ENCODE measurements at places on chromosomes 4 and X.

DNA sequence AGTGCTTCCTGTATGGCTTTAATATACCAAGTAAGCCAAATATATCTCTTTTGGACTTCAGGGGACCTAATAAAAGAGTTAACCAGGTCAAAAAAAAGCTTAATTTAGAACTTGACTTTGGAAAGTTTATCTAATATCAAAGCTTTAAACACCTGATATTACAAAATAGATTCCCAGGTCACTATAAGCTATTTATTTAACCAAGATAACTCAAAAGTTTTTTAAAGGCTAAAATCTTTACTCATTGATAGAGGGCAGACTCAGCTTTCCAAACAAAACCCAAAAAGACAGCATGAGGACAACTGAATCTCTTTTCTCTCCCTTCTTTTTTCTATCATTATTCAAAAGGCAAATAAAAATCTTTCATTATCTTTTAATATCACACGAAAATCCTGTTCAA lies 19.5 kb downstream of the NUDT11 start:
- no peak for DNase-seq

GRCh38 chr4:118905566-118905965 lies 16.9 kb downstream of the SYNPO2 start:
- DNase-seq: no peak

DNA sequence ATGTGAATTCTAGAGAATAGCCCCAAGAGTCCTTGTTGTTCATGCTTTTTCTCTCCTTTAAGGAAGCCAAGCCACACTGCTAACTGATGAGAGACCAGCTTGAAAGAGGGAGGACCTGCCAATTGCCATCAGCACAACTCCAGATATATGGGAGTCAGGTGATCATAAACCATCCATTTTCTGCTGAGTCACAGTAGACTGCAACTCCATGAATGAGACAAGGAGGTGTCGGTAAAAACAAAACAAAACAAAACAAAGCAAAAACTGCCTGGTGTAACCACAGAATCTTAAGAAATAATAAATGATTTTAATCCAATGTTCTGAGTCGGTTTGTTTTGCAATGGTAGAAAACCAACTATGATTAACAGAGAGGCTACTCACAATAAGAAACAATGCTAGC lies 837.3 kb downstream of the PCDH7 start:
- no peak for DNase-seq

GRCh38 chr4:103887191-103887590 lies 167.4 kb upstream of the TACR3 start:
- DNase-seq: no peak

GRCh38 chr4:184416913-184417734 lies 57.2 kb downstream of the IRF2 start:
- no peak for DNase-seq

- DNase-seq: no peak
These were observed 531 bp downstream of the RUFY3 start for GRCh38 chr4:70722199-70722791.

- no peak for DNase-seq
These were observed at the start of gene SOWAHD for GRCh38 chrX:119757979-119758730. Gene SOWAHD (plus strand): TSS chrX:119758588. CDS start chrX:119758668, 80 bp downstream.

GRCh38 chrX:20421697-20422096 lies 155.0 kb upstream of the RPS6KA3 start:
- DNase-seq: no peak

- DNase-seq: no peak
These were observed 307.2 kb downstream of the SLC7A11 start for GRCh38 chr4:137934911-137935310.

GRCh38 chr4:109990261-109991257 lies 77.9 kb downstream of the EGF start:
- no peak for DNase-seq

DNA sequence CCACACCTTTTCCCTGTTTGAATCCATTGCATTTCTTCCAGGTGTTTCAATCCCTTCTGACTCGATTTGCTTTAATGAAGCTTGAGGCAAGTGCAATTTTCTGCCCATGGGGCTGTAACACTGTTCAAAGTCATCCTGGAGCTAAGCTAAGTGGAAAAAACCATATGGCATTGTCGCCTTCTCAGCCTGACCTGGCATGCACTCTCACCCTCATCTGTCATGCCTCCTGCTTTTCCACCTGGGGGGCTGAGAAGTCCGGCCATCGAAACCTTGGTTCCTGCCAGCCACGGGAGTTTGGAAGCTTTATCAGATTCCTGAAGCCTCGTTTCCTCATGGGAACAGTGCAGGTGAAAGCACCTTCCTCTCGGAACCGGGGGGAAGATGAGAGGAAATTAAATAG lies 38.2 kb downstream of the WFS1 start:
- DNase-seq: no peak

GRCh38 chr4:85399270-85399669 lies 75.7 kb upstream of the ARHGAP24 start:
- no peak for DNase-seq

DNA sequence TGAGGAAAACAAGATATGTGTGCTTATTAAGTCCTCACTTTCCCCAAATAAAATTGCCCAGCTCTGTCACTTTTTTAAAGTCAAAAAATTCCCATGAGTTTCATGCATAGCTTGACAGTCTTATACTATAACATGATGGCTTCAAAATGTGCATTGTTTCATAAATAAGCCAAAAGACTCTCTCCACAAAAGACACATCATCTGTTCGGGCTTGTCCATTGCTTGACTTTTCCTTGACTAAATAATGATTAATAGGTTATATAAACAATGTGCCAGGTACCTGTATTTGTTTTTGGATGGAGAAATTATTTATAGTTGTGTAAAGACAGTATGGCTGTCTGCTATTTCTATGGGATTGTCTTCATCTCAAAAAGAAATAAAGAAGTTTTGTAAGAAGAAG lies 329.2 kb upstream of the KLF3 start:
- no peak for DNase-seq

DNA sequence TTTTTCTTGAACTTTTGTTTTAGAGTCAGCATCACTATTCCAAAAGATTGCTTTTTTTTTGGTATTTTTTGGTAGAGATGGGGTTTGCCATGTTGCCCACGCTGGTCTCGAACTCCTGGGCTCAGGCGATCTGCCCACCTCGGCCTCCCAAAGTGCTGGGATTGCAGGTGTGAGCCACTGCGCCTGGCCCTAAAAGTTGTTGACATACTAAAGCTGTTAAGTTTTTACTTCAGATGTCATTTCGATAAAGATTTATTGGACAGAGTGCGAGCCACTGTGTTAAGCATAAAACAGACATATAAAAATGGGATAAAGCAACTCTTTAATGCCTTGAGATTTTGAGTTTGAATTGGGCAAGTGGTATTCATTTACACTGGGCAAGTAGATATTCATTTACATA lies 28.3 kb downstream of the USO1 start:
- DNase-seq: no peak

DNA sequence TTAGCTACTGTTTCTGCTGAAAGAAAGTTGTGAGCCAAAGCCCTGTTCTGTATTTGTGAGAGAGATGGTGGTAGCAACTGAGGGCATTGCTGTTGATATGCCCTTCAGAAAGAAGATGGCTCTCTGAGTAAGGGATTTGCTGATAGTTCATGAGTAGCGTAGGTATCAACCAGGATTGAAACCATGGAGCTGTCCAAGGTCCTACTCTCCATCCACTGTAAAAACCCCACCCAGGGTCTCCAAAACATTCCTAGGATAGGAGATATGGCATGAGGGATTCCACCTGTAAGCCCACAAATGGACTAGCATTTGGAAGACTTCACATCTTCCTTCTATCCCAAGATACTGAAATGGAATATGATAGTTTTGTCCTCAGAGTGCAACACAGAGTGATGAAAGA lies 277.1 kb upstream of the PRKX start:
- no peak for DNase-seq

GRCh38 chr4:8940792-8941491 lies 69.3 kb upstream of the HMX1 start:
- no peak for DNase-seq

- DNase-seq: no peak
These were observed 70.3 kb upstream of the UGT2B7 start for GRCh38 chr4:69025999-69026387.

- no peak for DNase-seq
These were observed 42.3 kb upstream of the SLC7A3 start for GRCh38 chrX:70973221-70973620.

DNA sequence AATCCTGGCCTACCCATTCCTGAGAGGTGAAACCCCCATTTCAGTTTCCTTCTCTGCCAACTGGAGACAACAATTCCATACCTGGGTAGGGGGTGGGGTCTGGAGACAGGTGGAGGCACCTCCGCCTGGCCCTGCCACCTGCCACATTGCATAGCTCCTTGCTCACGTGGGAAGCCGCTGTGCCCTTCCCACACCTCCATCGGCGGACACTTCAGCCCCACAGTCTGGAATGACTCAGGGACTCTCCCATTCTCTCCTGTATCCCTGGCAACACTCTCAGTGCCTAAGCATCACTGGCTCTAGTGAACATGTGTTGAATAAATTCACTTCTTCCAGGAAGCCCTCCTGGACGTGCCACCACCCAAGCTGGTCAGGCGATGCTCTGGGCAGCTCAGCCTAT lies 21.7 kb downstream of the PPP2R2C start:
- DNase-seq: no peak

DNA sequence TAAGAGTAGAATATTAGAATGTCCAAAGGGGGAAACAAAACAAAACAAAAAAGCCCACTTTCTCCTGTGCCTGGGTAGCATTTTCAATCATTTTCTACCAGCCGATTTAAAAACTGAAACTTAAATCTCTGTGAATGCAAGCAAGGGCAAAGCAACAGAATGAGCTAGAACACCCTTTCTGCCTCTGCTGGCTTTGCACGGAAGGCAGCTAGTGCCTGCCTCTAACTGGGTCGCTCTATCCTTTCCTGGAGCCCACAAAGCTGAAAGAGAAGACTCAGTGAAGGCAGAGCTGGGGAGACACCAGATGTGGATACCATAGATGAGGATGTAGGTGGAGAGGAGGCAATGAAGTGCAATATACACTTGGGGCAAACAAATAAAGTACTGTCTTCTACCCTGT lies 248.9 kb upstream of the TTC29 start:
- no peak for DNase-seq

- DNase-seq: no peak
These were observed 18.5 kb upstream of the APBB2 start for GRCh38 chr4:41232856-41233255.

DNA sequence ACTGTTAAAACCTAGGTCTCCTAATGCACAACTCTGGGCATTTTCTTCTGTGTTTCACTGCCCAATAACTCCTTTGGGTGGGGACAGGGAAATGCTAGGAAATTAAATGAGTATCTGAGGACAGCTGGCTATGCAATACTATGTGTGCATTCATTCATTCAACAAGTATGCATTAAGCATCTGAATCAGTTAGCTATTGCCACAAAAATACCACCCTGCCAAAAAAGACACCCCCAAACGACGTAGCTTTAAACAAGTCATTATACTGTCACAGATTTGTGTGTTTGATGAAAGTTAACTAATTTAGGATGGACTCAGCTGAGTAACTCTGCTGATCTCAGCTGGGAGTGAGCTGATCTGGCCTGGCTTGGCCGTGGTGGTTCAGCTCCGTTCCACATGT lies 29.8 kb upstream of the PTCHD1 start:
- DNase-seq: no peak

DNA sequence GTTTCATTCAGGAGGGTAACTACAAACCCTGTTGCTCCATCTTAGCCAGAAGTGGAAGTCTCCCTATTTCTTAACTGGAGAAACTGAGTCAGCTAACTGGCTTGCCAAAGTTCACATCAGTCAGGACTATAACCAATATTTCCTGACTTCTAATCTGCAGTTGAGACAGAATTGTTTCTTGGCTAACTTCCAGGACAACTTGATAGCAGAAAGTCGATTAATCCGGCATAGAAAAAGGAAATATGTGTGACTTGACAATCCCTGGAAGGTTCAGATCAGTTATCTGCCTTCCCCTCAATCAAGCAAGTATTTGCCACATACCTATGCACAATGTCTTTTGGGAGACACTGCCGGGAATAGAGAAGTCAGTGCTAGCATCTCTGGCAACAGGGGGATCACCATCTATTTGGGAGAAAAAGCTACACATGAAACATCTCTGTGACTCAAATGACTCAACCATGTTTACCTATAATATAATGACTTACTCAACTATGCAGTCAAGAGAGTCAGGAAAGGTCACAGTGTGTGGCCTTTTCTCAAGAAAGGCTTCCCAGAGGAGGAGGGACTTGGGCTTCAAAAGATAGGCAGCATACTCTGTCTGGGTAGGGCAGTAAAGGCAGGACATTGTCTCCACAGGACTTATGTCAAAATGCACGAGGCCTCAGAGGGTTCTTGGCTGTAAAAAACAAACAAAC lies 12.4 kb upstream of the LONRF3 start:
- no peak for DNase-seq

- DNase-seq: no peak
These were observed 9.6 kb upstream of the RUFY3 start for GRCh38 chr4:70712150-70712549.

GRCh38 chr4:185278716-185279115 lies 69.3 kb downstream of the SNX25 start:
- DNase-seq: no peak

- DNase-seq: no peak
These were observed 302.4 kb downstream of the FAM47B start for GRCh38 chrX:35244796-35245508.

- DNase-seq: no peak
These were observed 133.8 kb upstream of the UBQLN2 start for GRCh38 chrX:56429581-56429980.

- no peak for DNase-seq
These were observed 57.8 kb upstream of the XAGE1B start for GRCh38 chrX:52574416-52575275.

GRCh38 chr4:99404595-99405287 lies 30.4 kb downstream of the ADH7 start:
- DNase-seq: no peak

DNA sequence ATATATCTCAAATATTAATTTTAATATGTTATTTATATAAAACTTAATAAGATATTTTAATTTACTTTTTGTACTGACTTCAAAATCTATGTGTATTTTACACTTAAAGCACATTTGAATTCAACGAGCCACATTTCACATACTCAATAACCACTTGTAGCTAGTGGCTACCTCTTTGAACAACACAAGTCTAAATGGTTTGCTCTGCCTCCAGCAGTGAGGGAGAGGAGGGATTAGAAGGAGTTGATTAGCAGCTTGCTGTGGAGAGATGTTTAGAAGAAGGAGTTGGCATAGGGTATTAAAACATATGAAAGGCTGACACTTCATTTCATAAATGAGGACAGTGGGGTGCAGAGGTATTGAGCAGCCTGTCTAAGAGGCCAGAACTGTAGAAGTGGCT lies 124.0 kb downstream of the ARHGAP24 start:
- no peak for DNase-seq

GRCh38 chr4:167221084-167221483 lies 13.2 kb downstream of the SPOCK3 start:
- DNase-seq: no peak

- no peak for DNase-seq
These were observed 4.7 kb downstream of the FAM149A start for GRCh38 chr4:186109245-186109644.

GRCh38 chr4:171876636-171877035 lies 63.4 kb downstream of the GALNTL6 start:
- no peak for DNase-seq

DNA sequence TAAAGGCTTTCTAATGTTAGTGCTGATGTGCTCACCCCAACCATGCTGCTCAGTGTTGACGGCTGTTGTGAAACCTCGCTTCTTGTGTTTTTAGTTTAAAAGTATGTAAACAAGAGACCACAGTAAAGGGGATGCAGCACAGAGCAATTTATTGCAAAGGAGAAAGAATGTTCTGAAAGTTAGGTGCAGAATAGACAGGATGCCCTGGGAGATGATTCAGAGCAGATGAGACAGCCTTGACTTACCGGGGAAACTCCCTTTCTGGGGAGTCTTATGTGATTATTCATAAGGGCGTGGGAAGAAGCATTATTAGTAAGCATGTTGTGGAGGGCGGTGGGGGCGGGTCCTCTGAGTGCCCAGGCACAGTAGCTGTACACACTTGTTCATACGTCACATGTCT lies 47.7 kb downstream of the EVC start:
- DNase-seq: no peak

All from liver (tissue), 10 donors.